ENCODE measurements at places on chromosomes 1 and 21. TPM values are rescaled to one million over a fixed set of nuclear protein-coding genes. Genes with fewer than 3 reads are reported as not detected.

Gene RNU1-4
- 6,803 TPM for total RNA-seq

Gene OR2T29
- total RNA-seq: not detected

Gene LAD1
- 35.3 TPM for total RNA-seq

Gene UTS2
- total RNA-seq: not detected

Gene LCE1B
- total RNA-seq: not detected

Gene ZNF436
- 11.6 TPM for total RNA-seq

Gene RAB25
- 58.0 TPM for total RNA-seq

Gene FOXJ3
- total RNA-seq: 44.0 TPM

DNA sequence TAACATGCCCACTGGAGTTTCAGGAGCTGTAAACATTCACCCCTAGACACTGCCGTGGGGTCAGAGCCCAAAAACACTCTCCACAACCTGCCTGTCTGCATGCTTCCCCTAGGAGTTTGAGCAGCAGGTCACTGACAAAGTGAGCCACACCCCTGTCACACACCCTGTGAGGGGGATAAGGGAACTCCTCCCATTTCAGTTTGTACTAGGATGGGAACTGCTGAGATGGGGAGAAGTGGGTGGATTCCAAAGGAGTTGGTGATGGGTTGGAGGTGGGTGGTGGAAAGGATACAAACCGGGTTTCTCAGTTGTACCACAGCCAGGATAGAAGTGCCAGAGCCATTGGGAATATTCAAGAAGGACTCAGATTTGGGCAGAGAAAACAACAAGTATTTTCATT lies 140.2 kb downstream of the MIS18A start:
- H3K27me3 ChIP-seq: no peaks in the 10 kb centered on the region
- no peak for DNase-seq

- no peaks in the 10 kb centered on the region for H3K27me3 ChIP-seq
- peaks cover 5% of the 10 kb centered on the region for H3K4me1 ChIP-seq
These were observed 44.2 kb upstream of the ARHGAP29 start for GRCh38 chr1:94281361-94282142.

DNA sequence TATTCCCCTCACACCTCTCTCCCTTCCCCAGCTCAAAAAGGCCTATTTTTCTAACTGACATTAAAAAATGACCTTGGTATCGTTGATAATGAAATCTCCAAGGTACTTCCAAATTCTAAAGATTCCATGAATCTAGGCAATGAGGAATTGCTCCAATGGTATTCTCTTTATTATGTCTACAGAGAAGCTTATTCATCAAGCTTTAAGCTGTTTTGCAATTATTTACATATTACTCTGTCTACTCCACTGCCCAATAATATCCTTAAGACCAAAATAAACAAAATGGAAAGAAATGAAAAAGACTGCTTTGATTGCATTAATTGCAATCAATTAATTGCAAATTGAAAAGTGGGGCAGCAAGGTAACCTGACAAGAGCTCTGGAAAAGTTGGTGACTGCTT lies 7.9 kb downstream of the PLPP3 start:
- H3K36me3 ChIP-seq: no peaks in the 10 kb centered on the region
- H3K27me3 ChIP-seq: no peaks in the 10 kb centered on the region
- no peak overlapping the region for H3K4me3 ChIP-seq
- peaks cover 55% of the 10 kb centered on the region for H3K4me1 ChIP-seq
- no peak for DNase-seq
- no peak overlapping the region for H3K27ac ChIP-seq

DNA sequence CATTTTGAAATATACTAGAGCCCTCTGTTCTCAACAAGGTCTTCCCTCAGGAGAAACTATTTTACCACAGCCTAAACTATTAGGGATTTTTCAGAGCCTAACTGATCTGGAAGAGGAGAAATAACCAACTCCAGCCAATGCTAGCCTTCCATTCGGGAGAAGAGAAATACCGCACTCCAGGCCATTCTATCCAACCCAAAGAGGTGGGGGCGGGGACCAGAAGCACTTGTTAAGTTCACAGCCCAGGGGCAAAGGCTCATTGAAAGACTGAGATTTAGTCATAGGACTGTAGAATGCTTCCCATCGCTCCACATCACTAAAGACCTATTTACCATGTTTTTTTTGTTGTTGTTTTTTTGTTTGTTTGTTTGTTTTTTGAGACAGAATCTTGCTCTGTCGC lies 35.4 kb upstream of the SLFNL1 start:
- no peaks in the 10 kb centered on the region for H3K27me3 ChIP-seq
- H3K4me3 ChIP-seq: no peak overlapping the region
- DNase-seq: no peak
- peaks cover 15% of the 10 kb centered on the region for H3K36me3 ChIP-seq

DNA sequence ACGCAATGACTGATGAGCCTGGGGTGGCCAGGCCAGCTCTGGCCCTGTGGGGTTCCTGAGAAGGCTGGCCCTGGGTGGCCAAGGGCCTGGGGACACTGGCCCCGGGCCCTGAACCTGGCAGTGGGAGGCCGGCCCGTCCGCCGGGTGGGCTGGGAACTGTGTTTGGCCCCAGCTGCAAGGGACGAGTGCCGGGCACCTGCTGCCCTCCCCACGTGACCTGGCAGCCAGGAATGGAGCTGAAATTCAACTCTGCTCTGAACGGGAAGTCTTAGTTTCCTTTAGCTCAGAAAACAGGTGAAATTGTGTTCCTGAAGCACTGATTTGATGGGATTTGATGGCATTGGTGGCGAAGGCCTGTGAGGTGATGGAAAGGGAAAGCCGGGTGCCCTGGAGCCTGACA lies 8.2 kb upstream of the TTLL10 start:
- peaks cover 8% of the 10 kb centered on the region for H3K4me1 ChIP-seq
- H3K36me3 ChIP-seq: no peaks in the 10 kb centered on the region
- H3K4me3 ChIP-seq: no peak overlapping the region

GRCh38 chr1:39326836-39327235 lies 122.3 kb downstream of the MACF1 start:
- no peak for DNase-seq
- no peaks in the 10 kb centered on the region for H3K4me1 ChIP-seq
- no peak overlapping the region for H3K27ac ChIP-seq

DNA sequence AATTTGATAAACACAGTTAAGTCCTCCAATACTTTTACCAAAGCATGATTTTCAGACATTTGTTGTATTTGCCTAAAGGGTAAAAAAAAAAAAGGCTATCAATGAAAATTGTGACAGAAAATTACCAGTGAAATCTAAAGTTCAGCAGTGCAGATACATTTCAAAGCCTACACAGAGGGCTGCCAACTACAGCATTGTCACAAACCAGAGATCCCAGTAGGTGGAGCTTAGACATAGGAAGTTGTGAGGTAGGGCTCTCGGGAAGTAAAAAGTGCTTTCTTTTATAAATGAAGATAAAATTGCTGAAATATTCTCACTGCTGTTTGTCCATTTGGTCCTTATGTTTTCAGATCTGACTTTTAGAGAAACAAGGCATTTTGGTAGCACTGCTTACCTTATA lies 123.0 kb downstream of the DYRK1A start:
- no peaks in the 10 kb centered on the region for H3K27me3 ChIP-seq
- H3K27ac ChIP-seq: no peak overlapping the region
- H3K4me1 ChIP-seq: no peaks in the 10 kb centered on the region
- DNase-seq: no peak
- H3K4me3 ChIP-seq: no peak overlapping the region
- H3K36me3 ChIP-seq: peaks cover 62% of the 10 kb centered on the region

DNA sequence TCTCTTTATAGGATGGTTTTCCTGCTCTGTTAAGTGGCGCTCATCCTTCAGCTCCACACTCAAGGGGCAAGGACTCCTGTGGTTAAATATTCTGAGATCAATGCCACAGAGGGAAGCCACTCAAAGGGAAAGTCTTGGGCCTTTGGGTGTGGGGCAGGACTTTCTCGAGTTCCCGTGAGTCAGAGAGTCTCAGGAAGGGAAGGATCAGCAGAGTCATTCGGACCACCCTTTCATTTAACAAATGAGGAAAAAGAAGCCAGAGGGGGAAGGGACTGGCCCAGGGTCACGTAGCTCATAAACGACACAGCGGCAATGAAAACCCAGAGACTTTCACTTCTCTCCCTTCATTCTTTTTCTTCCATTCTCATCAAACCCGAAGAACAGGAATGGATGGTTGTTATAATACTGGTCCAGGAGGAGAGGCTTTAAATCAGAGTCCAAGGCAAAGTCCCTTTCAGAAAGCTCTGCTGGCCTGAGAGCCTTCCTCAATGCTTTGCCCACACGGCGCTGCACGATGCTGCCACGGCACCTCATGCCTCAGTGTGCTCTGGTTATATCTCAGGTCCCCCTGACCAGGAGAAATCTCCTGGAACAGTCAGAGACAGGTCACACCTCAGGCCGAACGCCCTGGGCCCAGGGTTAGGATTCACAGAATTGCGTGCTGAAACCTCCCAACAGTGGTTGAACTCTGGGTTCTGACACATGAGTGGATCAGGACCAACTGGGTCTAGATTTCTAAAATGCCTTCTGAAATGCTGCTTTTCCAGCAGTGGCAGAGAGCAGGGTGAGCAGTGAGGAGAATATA lies 65.3 kb downstream of the TENT5C start:
- DNase-seq: no peak
- no peaks in the 10 kb centered on the region for H3K27me3 ChIP-seq
- peaks cover 13% of the 10 kb centered on the region for H3K4me1 ChIP-seq
- peak overlapping the region; percentile 41 for H3K27ac ChIP-seq
- no peaks in the 10 kb centered on the region for H3K36me3 ChIP-seq

- no peak for DNase-seq
- no peak overlapping the region for H3K27ac ChIP-seq
- H3K4me1 ChIP-seq: no peaks in the 10 kb centered on the region
- no peaks in the 10 kb centered on the region for H3K27me3 ChIP-seq
- no peaks in the 10 kb centered on the region for H3K36me3 ChIP-seq
- H3K4me3 ChIP-seq: no peak overlapping the region
These were observed 74.0 kb upstream of the KCNE2 start for GRCh38 chr21:34289856-34290255.

GRCh38 chr21:15964236-15964855 lies 234.6 kb downstream of the USP25 start:
- H3K36me3 ChIP-seq: no peaks in the 10 kb centered on the region
- no peaks in the 10 kb centered on the region for H3K4me1 ChIP-seq
- no peak overlapping the region for H3K27ac ChIP-seq

GRCh38 chr1:244768186-244768585 lies 67.3 kb upstream of the COX20 start:
- no peaks in the 10 kb centered on the region for H3K4me1 ChIP-seq
- no peak overlapping the region for H3K4me3 ChIP-seq
- no peak overlapping the region for H3K27ac ChIP-seq
- H3K27me3 ChIP-seq: no peaks in the 10 kb centered on the region
- no peaks in the 10 kb centered on the region for H3K36me3 ChIP-seq

DNA sequence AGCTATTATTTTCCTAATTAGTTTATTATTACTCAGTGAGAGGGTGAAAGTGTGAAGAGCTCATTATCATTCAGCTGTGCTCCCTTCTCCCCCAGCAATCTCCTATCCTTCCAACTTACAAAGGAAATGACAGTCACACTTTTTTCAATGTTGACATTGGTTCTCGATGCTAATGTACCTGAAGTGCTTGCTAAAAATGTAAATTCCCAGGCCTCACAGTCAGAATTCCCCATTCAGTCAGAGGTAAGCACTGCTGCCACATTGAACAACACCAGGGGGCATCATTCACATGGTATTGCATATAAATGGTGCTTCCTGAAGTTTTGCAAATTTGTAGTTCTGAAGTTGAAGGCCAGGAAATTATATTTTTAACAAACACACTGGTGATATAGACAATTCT lies 132.7 kb upstream of the FOXD3 start:
- H3K27me3 ChIP-seq: no peaks in the 10 kb centered on the region
- no peak overlapping the region for H3K27ac ChIP-seq
- H3K4me1 ChIP-seq: no peaks in the 10 kb centered on the region

DNA sequence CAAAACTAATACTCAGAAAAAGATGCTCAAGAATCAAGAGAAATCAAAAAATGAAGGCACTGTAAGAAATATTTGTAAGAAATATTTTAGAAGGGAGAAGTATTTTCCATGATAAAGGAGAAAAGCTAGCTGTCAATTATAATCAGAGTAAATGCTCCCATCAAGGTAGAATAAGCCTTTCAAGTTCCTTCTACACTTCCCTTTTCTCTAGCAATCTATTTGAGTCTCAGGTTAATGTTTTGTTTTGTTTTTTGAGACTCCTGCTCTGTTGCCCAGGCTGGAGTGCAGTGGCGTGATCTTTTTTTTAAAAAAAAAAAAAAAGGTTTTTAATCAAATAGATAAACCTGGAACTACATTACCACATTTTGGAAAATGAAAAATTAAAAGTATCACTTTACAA lies 33.3 kb downstream of the PUM1 start:
- peaks cover 12% of the 10 kb centered on the region for H3K36me3 ChIP-seq
- peaks cover 52% of the 10 kb centered on the region for H3K4me1 ChIP-seq
- no peak overlapping the region for H3K4me3 ChIP-seq
- DNase-seq: no peak

DNA sequence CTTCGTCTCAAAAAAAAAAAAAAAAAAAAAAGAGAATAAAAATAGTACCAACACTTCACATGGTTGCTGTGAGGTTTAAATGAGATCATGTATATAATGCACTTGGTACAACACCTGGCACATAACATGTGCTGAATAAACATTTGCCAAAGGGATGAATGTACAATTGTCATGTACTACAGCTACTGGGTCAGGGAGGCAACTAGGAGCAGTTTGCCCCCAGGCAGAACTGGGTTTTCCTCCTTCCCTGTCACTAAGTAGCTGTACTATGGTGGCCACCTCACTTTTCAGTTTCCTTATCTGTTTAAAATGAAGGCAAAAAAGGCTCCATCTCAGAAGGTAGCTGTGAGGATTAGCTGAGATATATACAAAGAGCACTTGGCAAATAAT lies 11.5 kb downstream of the AK2 start:
- H3K4me3 ChIP-seq: no peak overlapping the region
- DNase-seq: no peak
- H3K36me3 ChIP-seq: peaks cover 47% of the 10 kb centered on the region
- peaks cover 20% of the 10 kb centered on the region for H3K4me1 ChIP-seq
- H3K27ac ChIP-seq: no peak overlapping the region
- H3K27me3 ChIP-seq: no peaks in the 10 kb centered on the region

Measured in lower lobe of right lung (tissue), 2 donors.